ENCODE measurements at places on chromosomes 3 and 15.

GRCh38 chr3:88640581-88640980 is 466.8 kb upstream of the EPHA3 start:
- no peak for DNase-seq

DNA sequence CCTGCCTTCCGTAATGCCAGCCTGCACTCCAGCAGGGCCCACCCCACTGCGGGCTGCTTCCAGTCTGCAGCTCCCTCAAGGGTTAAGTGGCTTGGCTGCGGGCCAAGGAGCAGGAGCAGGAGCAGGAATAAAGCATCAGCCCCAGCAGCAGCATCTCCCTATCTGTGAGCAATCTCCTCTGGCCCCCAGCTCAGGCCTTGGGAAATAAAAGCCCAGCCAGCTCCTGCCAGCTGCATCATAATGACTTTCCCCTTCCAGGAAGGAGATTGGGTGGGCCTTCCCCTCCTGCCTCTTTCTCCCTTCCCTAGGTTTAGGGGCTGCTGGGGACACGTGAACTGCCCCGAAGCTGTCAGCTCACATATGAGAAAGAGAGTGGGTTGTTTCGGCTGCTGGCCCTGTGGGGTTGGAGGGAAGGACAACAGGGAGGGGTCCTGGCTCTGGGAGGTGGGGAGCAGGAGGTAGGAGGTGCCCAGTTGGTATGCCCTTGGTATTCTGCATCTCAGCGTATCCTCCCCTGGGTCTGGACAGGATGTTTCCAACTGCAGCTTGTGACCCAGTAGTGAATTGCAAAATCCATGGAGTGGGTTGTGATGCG is 34.6 kb upstream of the FGD5 start:
- DNase-seq = no peak

- DNase-seq = no peak
Measured at GRCh38 chr3:52688266-52688665, 2.4 kb downstream of the GNL3 start.

DNA sequence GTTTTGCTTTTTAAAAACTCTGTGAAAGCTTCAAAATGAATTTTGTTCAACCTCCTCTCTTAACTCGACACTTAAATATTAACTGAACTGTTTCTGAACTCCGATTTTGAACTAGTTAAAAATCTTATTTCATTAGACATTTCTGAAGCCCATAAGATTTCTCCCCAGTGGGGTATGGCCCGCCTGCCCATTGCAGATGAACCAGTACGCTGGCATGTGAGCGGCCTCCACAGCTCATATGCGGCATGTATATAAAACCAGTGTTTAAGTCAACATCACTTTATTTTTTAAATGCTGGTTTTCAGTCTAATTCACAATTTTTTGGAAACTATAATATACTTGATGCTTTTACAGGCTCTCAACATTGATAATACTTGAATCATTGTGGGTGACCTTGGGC is 50.2 kb downstream of the CPN2 start:
- no peak for DNase-seq

GRCh38 chr3:141302364-141303141 is 65.8 kb upstream of the ZBTB38 start:
- no peak for DNase-seq

- DNase-seq = no peak
Measured at GRCh38 chr3:171094411-171094810, 67.9 kb upstream of the SLC2A2 start.

DNA sequence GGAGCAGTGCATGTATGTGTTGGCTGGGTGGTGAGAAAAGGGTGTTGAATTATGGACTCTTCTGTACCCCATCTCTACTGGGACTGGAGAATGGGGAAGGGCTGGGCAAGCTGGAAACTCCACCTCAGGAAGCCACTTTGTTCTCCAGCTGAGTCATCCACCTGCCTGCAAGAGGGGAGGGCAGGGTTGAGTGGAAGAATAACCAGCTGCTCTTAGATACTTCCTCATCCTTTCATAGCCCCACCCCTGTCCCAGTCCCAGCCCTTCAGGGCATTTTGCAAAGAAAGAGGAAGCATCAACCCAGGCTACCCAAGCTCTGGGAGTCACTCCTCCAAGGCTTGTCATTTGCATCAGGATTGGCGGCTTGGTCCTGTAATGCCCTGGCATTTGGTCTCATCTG is 33.1 kb downstream of the RAB11A start:
- DNase-seq = peak; percentile 17

DNA sequence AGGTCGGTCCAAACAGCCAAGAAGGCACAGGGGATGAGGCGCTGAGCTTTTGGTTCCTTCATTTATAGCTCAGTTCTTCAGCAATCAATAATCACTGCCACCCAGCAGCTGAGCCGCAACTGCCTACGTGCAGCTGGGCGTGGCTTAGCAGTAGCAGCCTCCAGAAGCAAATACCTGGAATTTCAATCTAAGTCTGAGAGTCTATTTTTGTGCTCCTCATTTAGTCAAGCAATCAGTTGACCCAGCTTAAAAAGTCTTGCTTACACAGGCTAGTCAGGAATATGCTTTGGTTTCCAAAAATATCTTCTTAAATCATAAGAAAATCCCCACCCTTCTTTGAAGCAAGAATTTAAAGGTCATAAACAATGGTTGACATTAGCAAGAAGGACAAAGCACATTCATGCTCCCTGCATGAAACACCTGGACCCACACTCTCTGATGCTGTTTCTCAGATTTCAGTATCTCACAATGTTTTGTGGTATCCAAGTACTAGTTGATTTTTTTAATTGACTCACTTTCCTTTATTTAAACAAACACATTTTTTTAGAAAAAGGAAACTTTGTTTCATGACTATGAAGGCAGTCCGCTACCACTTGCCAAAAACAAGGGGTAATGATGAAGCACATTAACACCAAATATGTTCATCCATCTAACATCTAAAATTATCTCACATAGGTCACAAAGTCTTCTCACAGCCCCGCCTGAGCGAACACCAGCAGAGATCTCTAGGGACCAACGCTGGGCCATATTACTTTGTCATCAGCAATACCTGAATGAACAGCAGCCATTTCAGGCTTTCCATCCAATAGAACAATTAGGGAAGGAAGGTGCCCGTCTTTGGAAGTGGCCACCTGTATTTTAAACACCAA is 106.1 kb downstream of the OXNAD1 start:
- peak; percentile 25 for DNase-seq

DNA sequence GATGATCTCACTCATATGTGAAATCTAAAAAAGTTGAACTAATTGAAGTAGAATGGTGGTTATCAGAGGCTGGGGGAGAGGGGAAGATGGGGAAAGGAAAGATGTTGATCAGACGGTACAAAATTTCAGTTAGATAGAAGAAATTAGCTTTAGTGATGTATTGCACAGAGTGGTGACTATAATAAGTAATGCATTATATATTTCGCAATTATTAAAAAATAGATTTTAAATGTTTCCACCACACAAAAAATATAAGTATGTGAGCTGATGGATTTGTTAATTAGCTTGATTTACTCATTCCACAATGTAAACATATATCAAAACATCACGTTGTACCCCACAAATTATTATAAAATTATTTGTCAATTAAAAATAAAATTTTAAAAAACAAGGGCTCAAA is 8.1 kb downstream of the SUMF1 start:
- DNase-seq = no peak

DNA sequence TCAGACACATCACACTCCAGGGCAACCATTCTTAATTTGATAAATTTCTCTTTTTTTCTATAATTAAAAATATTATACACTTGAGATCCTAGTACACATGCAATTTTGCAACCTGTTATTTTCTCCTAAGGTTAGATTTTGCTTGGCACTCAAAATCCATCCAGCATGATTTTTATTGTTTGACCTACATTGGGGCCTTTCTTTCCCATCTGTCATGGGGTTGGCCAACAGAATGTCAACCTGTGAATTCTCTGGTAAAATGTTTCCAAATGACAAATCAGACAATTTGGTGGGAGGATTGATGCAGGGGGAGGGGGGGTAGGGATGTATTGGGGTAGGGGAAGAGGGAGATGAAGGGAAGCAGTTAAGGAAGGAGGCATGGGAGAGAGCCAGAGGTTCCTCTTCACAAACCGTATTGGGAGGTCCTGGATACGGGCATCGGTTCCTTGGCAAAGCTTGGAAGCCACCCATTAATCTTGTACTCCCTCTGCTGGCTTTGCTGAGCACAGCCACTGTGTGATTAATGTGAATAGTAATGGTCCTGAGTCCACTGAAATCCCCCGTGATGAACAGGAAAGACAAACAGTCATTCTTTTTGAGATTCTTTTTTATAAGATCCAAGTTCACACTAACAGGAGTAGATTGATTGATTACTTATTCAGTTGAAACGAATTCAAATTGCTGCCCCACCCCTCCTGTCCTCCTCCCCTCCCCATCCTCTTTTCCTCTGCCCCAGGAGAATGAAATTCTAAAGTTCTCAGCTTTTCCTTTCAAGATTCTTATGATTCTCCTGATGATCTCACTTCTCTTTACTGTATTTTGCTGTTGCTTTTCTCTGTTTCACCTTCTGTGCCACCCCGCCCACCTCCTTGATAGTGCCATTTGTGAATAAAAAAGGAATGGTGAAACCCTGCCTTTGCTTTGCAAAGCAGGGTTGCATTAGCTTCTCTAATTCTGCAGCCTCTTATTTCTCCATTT is 82.2 kb upstream of the SLC25A26 start:
- no peak for DNase-seq

GRCh38 chr3:114104414-114104813 is 47.9 kb downstream of the QTRT2 start:
- no peak for DNase-seq

Data from CD4-positive, alpha-beta T cell treated with Interleukin-6 for 4 hours (primary cell).